ENCODE measurements at places on chromosomes 2 and 18.

GRCh38 chr18:74451148-74451547 lies 6.0 kb downstream of the DIPK1C start:
- DNase-seq, result no peak

DNA sequence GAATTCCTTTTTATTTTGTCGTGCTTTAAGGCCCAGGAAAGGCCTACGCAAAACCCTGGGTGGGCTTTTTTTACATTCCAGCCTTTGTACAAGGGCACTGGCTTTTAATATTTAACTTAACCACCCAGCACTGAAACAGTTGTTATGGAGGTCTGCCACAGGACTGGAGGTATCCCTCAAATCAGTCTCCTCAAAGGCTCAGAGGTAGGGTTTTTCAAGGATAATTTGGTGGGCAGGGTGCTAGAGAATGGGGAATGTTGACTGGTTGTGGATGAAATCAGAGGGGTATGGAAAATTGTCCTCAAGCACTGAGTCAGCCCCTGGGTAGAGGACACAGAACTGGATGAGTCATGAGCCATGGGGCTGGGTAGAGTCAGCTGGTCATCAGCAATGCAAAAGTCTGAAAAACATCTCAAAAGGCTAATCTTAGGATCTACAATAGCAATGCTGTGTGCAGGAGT lies 443.1 kb downstream of the THSD7B start:
- no peak for DNase-seq

DNA sequence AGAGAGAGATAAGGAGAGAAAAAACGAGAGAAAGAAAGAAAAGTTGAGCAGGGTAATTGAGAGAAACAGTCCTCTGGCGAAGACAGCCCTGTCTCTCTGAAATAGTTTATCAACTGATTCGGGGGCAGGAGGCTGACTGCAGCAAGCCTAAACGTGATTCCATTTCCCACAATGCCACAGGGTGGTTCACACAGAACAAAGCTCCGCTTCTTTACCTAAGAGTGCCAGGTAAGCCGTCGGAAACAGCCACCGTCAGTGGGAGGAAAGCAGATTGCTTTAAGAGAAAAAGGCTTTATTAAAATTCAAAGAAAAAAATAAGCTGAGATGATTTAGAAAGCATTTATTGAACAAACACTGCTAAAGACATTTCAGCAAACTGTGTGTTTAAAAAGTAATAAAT lies 271.4 kb upstream of the POU3F3 start:
- no peak for DNase-seq

- DNase-seq, result no peak
These were observed 11.5 kb downstream of the LRRTM1 start for GRCh38 chr2:80293039-80293438.

DNA sequence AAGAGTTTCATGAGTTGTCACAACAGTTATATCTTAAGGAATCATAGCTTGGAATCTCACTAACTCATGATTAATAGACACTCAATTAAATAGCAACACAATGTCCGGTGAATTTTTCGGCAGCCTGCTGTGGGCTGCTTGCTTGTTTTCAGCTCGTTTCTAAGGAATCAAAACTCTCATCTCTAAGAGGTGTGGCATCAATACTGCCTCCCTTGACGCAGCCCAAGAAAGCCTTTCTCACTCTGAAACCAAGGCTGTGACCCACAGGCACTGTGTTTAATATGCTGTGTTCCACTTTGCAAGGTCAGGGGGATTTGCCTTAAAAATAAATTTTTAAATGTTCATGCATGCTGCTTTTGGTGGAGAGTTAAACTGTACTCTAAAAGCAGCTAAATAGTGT lies 5.4 kb downstream of the DCC start:
- no peak for DNase-seq

GRCh38 chr18:23835506-23835905 lies 146.3 kb downstream of the LAMA3 start:
- DNase-seq, result no peak
